Stimulated activated CD8-positive, alpha-beta memory T cell treated with anti-CD3 and anti-CD28 coated beads, Interleukin-7, amount 100 ng/mL, for 24 hours (primary cell): ENCODE measurements at places on chromosomes 13 and 19.

DNA sequence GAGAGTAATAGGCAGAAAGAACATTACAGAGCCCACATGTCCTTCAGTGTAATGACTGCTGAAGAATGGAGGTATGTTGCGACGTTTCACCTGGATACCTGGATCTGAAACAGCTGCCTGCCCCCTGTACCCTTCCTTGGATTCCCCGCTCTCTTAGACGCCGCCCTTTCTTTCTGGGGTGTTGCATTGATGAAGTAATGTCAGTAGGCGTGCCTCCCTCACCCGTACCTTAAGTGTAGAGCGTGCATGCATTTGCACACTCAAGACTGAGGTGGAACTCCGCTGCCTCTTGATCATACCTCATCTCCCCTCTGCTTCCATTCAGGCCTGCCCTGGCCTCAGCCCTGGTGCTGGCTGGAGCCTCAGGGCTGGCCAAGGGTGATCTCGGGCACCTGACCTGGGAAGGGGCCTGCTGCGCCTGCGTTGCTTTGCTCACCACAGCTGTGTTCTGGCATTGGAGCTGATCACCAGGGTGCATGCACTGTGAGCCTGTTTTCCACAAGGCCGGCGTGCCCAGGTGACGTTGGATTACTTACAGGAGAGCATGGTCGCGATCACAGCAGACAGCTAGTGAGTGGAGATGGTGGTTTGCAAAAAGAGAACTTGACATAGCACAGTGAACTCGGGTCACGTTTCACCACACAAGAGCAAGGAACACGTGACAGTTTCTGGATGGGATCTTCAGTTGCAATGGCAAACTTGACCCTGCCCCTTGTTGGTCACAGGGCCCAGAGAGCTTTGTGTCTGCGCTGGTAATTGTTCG, 99.0 kb downstream of the ARHGEF7 start:
- DNase-seq = no peak

- DNase-seq = no peak
Measured at GRCh38 chr13:111555903-111556302, 235.5 kb downstream of the TEX29 start.

DNA sequence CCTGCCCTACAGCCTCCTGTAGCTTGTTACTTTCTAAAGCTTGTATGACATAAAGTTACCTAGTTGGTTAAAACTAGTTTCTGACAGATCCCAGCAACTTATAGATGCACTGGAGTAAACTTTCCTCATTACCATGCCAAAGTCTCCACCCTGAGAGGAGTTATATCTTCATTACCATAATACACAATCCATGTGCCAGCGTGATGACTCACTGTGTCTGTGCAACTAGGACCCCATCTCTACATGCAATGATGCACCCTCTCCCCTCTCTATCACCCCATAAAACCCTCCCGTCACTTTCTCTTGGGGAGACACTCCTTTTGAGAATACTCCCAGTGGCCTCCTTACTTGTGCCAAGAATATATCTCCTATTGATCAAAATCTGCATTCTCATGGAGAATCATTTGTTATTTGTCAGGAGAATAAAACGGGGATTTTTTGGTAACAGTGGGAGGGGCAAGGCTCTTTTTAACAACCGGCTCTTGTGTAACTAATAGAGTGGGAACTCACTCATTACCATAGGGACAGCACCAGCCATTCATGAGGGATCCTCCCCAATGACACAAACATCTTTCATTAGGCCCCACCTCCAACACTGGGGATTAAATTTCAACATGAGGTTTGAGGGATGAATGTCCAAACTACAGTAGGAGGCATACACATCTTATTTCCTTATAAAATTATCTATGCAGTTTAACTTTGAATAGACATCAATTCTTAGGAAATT, 235.1 kb upstream of the ATXN8OS start:
- no peak for DNase-seq

DNA sequence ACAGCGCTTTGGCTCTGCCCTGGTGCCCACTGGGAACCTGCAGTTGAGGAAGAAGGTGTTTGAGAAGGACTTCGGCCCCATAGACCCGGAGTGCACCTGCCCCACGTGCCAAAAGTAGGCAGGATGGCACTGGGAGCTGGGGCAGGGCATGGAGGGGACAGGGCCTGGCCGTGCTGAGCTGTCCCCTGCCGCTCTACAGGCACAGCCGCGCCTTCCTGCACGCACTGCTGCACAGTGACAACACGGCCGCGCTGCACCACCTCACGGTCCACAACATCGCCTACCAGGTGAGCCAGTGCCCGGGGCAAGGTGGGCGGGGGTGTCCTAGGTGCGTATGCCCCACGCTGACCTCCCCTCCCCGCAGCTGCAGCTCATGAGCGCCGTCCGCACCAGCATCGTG, 5.1 kb upstream of the DNM2 start:
- no peak for DNase-seq

DNA sequence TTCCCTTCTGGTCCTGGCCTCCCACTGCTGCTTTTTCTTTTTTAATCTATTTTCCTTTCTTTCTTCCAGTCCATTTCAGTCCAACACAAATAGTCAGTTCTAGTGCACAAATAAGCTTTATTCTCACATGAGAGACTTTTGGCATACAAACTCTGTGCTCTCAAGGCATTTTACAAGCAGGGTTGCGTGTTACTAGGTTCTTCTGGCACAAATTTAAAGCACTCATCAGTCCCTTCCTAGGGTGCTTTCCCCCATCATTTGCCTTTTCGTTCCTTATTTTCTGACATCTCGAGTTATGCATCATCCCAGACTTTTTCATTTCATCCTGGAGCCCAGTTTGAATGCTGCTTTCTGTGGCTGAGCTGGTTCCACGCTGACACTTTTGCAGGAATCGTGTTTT, 29.8 kb upstream of the IL17D start:
- DNase-seq = no peak

GRCh38 chr19:33471111-33471996, 50.2 kb downstream of the PEPD start:
- no peak for DNase-seq

- DNase-seq = no peak
Measured at GRCh38 chr19:30111021-30111855, 169.2 kb downstream of the URI1 start.

- DNase-seq = no peak
Measured at GRCh38 chr13:98819382-98820010, 67.0 kb upstream of the SLC15A1 start.

DNA sequence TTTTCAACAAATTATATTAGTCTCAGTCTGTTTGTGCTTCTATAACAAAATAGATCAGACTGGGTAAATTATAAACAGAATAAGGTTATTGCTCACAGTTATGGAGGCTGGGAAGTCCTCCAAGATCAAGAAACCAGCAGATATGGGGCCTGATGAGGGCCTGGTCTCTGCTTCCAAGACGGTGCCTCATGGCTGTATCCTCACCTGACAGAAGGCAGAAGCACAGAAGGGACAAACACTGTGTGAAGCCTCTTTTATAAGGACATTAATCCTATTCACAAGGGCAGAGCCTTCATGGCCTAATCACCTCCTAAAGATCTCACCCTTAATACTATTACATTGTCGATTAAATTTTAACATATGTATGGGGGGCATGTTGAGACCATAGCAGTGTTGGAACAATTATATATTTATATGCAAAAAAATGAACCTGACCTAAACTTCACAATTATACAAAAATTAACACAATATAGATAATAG, 12.7 kb downstream of the F10 start:
- DNase-seq = no peak

- DNase-seq = no peak
Measured at GRCh38 chr19:14494910-14495671, 836 bp downstream of the GIPC1 start.

DNA sequence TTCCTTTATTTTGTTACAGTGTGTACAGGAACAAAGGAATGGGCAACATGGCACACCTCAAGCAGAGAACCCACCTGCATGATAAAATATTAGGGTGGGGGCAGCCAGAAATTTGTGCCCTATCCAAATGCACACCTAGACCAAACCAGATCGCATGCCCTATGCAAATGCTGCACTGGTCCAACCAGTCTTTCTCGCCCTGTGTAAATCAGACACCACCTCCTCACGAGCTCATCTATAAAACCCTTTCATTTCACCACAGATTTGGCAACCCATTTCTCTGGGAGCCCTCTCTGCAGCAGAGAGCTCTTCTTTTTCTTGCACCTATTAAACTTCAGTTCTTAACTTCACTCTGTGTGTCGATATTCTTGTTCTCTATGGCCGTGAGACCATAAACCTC, 1559.2 kb downstream of the SLITRK1 start:
- DNase-seq = no peak

- no peak for DNase-seq
Measured at GRCh38 chr19:48495396-48495795, 16.2 kb downstream of the LMTK3 start.

GRCh38 chr13:30477346-30478195, 11.8 kb upstream of the HMGB1 start:
- DNase-seq = no peak

DNA sequence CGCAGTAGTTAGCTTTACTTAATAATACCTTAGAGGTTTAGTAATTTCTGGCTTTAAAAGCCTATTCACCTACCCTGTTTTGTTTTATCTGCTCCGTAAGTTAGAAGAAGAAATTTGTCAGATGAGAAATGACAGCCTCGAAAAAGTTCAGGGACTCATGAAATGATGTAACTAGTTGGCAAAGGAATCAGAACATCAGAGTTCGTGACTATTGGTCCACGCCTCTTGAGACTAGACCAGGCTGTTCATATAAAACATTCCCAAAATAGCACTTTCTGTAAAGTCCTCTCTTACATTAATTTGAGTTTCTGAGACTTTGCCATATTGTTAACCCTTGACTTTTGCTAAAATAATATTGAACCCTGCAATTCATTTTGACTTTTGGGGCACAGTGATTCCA, 92.0 kb downstream of the HS6ST3 start:
- DNase-seq = no peak

GRCh38 chr13:113959198-113959597, 14.7 kb downstream of the C13orf46 start:
- no peak for DNase-seq

DNA sequence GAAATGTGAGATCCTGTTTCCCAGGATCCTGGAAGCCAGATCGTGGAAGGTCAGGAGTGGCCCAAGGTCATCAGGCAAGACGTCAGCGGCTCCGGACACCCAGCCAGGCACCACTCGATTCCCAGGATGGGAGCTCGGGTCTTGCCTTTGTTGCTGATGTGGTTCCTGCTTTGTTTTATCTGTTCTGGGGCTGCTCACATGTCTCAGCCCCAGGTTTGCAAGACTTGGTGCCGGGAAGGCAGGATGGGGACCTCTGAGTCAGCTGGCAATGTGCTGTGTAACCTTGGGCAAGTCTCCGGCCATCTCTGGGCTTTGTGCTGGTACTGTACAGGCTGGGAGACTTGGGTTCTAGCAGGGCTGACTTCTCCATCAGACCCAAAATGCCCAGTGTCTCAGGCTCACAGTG, 1.4 kb upstream of the FCHO1 start:
- DNase-seq = no peak

DNA sequence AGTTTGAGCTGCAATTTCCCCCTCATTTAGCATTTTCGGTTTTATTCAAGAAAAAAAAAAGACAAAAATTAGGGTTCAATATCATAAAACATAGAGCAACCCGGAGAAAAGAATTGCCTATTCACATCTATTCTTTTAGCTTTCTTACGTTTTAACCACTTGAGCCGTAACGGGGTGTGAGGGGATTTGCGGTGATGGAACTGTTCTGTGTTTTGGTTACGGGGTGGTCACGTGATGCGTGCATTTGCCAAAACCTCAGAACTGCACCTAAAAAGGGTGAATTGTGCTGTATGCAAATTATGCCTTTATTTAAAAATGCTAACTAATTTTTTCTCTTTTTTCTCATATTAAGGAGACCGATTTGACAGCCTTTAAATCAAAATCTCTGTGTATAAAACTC, 22.1 kb downstream of the CLEC11A start:
- no peak for DNase-seq

GRCh38 chr13:105740739-105741138, 794.7 kb downstream of the EFNB2 start:
- DNase-seq = no peak

DNA sequence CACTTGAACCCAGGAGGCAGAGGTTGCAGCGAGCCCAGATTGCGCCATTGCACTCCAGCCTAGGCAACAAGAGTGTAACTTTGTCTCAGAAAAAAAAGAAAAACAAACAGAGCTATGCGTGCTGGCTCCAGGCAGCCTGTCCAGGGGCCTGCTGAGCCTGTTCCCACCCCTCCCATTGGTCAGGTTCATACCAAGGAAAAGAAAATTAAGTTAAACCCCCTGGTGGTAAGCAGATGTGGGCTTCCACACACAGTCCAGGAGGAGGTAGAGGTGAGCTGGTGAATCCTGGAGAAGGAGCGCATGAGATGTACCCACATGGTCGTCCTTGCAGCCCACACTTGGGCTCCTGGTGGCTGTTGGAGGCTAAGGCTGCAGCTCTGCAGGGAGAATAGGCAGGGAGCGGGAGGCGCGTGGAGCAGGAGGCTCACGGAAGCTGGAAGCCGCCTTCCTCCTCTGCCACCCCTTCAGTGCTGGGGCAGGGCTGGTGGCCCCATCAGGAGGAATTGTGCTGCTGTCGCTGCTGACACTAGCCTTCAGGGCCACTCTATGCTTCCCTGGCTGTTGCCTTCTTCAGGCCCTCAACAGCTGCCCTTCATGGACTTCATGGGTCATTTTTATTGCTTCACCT, 10.5 kb upstream of the CHAMP1 start:
- no peak for DNase-seq

GRCh38 chr13:39245688-39246087, 207.4 kb downstream of the NHLRC3 start:
- no peak for DNase-seq

GRCh38 chr19:51066393-51067186, 1.7 kb upstream of the KLK13 start:
- DNase-seq = no peak

GRCh38 chr13:91101381-91101780, 246.1 kb upstream of the MIR17HG start:
- DNase-seq = no peak

GRCh38 chr19:16228637-16229321, 31.1 kb downstream of the AP1M1 start:
- no peak for DNase-seq

GRCh38 chr13:46490129-46490528, 62.8 kb upstream of the LRCH1 start:
- DNase-seq = no peak

- DNase-seq = no peak
Measured at GRCh38 chr13:73335944-73336343, 277.1 kb downstream of the KLF5 start.

DNA sequence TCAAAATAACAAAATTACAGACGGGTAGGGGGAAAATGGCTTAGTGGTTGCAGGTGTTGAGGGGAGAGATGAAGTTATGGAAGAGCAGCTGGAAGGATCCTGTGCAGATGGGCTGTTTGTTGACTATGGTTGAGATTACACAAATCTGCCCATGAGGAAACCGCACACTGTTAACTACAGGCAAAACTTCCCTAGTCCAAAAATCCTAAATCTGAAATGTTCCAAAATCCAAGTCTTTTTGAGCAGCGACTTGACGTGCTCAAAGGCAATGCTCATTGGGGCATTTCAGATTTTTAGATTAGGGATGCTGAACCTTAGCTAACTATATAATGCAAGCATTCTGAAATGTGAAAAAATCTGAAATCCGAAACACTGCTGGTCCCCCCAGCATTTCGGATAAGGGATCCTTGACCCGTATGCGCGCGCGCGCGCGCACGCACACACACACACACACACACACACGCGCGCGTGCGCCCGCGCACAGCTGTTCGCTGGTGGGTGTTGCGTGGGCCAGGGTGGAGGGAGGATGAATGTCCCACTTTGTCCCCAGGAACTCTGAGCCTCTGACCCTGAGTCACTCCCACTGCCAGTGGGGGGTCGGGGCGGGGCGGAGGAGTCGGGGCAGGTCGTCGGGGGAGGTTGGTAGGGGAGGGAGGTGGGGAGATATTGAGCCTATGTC, 6.8 kb downstream of the F2RL3 start:
- no peak for DNase-seq

- no peak for DNase-seq
Measured at GRCh38 chr19:20423381-20424197, 142.0 kb downstream of the ZNF737 start.
